ENCODE measurements at places on chromosomes 3 and 15. TPM values are rescaled to one million over a fixed set of nuclear protein-coding genes. Genes with fewer than 3 reads are reported as not detected.
A peak's percentile ranks its signal among the peaks of the same experiment; 100 is the strongest.

DNA sequence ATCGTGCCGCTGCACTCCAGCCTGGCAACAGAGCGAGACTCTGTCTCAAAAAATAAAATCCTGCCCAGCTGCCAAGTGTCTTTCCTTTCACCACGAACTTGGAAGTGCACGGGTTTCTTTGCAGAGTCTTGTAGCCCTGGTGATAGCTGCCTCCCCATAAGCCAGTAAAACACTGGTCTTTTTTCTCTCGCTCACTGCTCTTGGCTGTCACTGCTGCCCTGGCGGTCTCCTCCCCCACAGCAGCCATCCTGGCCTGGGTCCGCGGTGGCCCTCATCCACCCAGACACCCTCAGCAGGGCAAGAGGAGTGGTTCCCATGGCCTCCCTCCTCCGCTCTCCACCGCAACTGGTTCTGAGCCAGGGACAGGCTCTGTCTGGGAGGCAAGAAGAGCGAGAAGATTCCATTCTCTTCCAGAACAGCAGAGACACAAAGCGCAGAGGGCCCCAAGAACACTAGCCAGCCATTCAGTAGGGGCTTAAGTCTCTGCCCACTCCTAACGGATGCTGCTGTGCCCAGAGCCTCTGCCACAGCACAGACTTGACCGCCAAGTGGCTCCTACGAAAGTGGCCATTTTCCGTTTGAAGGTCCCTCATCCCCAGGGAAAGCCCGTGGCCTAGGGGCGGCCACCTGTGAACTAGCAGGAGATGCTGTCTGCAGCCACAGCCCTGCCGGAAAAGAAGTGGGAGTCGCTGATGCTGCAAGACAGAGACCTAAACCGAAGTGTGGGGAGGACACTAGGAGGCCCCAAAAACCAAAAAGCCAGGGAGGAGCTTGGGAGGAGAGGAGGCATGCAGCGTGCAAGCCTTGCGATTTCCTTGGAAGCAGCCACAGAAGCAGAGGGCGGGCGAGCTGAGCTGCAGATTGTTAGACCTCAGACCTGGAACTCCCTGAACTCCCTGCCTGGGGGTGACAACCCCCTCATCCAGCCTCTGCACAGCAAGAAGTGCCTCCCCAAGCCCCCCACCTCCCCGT, 44.1 kb downstream of the KLHL25 start:
- DNase-seq: peak; percentile 37

DNA sequence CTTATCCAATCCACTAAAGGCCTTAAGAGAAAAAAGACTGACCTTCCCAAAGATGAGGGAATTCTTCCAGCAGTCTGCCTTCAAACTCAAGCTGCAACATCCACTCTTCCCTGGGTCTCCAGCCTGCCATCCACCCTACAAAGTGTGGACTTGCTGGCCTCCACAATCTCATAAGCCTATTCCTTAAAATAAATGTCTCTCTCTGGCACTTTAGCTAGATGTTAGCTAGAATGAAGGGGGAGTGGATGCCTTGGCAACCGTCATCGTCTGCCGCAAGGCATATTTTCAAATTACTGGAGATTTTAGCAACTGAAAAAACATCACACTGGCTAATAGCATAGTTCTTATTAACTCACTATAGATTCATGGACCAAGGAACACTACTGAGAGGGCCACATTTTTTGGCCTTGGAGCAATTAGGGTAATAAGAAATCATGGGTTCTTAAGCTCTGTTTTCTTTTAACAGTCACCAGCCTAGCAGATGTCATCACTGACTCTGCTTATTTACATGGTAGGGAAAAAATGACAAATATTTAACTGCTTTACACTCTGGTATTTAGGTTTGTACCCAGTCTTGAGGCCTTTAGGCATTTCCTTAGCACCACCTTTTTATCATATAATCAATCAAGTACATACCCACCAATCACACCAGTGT, 245.3 kb downstream of the MYRIP start:
- DNase-seq: no peak

DNA sequence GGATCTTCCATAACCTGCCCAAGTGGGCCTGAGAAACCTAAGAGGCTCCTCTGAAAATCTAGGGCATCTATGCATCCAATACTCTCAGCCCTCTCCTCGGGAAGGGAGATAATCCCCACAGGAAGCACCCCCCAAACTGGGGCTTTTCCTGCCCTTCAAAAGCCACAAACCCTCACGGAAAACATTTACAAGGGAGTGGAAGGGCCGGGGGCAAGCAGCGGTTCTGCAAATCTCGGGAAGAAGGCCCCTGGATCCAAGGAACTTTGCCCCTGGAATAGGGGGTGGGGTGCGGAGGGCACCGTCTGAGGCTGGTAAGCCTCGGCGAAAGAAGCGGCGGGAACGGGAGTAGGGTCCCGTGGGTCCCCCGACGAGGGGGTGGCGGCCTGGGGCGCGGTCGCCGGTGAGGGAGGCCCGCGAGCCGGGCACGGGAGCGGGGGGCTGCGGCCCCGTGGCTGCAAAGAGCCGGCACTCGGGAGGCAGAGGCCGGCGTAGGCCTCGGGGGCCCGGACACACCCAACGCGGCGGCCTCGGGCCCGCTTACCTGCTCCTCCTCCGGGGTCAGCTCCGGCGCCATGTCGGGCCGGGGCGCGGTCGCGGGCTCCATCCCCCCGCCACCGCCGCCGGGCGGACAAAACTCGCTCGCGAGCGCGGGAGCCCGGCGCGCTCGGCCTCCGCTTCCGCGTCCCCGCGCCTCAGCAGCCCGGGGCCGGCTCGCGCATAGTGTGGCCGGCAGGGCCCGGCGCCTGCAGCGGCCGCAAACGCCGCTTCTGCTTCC, 755 bp downstream of the PTPN9 start:
- DNase-seq: peak; percentile 36

Gene CISH
- total RNA-seq: 222 TPM

GRCh38 chr15:58924327-58924726, 9.2 kb downstream of the SLTM start:
- DNase-seq: no peak
